ENCODE measurements at places on chromosomes 2 and 18. TPM values are rescaled to one million over a fixed set of nuclear protein-coding genes. Genes with fewer than 3 reads are reported as not detected.

The ABCG8 gene
- total RNA-seq: not detected

The KCNJ13 gene
- total RNA-seq: not detected

DNA sequence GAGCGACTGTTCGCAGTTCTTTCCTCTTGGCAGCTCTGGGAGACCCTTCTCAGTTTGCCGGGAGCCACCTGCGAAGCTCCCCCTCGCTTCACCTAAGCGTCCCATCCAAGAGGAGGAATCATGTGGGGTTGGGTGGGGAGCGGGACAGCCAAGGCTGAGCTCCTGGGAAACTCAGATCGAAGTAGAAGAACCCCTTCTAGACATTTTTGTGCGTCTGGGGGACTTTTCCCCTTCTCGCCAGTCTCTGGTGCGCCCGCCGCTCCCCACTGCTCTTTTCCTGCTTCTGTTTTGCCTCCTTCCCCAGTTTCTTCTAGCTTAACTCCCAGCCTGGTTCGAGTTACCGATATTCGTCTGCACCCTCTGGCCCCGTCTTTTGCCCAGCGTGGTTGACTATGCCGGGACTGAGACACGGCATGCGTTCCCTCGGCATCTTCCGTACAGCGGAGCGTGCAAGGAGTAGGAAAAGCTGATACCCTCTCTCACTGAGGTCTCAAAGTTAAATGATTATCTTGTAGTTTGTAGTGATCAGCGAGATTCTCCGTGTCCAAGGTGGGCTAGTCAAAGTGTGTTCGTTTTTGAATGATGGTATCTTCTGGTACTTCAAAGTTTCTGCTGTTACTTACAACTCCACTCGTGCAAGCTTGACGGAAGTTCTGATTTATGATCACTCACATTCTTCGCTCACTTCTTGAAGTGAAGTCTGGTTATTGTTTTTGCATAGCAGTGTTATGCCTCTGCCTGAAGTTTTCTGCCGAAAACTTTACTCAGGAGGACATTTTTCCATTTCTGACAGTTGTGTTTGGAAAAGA lies 664 bp downstream of the CAMKMT start:
- peak; percentile 47 for DNase-seq

GRCh38 chr2:202064171-202064880 lies 8.7 kb upstream of the KIAA2012 start:
- DNase-seq: peak; percentile 76

- DNase-seq: peak; percentile 39
These were observed 207.8 kb downstream of the CYP26B1 start for GRCh38 chr2:71939588-71940535.
